ENCODE measurements at places on chromosomes 16 and 17.

DNA sequence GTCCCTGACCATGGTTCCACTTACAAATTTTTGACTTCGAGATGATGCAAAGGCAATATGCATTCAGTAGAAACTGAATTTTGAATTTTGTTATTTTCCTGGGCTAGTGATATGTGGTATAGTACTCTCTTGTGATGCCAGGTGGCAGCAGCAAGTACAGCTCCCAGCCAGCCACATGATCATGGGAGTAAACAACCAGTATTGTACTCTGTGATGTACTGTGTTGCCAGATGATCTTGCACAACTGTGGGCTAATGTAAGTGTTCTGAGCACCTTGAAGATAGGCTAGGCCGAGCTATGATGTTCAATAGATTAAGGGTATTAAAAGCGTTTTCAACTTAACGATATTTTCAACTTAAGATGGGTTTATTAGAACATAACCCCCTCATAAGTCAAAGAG, 250.8 kb downstream of the STX8 start:
- DNase-seq, result no peak

DNA sequence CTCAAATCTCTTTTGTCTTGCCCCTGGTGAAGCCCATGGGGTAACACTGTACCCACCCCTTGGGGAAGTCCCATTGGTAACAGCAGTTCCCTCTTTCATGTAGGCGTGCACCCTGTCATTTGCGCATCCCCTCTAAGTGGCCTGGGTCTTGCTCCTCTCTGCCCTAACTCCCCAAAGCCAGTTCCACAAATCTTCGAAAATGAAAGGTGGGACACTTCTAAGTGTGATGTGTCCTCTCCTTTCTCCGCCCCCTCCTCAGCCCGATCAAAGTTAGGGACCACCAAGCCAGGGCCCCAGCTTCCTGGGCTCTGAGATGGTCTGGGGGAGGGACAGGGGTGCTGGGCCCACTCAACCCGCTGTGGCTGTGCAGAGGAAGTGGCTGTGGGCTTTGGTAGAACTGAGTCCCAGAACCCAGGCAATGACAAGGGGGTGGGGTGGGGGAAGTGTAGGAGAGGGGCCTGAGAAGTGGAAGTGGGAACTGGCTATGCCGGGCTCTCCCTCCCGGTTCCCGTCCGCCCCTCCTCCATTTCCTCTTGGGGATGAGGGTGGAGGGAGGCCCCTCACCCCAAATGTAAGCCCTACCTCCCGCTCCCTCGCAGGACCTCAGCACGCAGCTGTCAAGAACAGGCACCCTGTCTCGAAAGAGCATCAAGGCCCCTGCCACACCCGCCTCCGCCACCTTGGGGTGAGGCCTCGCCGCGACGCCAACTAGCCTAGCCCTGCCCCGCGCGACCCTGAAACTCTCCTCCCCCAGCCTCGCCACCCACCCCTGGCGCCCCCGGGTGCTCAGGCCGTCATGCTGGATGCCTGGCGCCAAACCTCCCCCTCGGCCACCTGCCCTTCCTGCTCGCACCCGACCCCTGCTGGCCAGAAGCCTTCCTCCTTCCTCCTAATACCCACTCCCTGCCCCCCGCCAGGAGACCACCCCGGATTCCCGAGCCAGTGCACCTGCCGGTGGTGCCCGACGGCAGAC, 8.7 kb downstream of the ABI3 start:
- DNase-seq, result no peak

GRCh38 chr17:696369-696768, 18.3 kb downstream of the VPS53 start:
- DNase-seq, result no peak

- no peak for DNase-seq
These were observed 11.2 kb downstream of the ABAT start for GRCh38 chr16:8685617-8686016.

GRCh38 chr17:16301963-16302855, 51.1 kb downstream of the CENPV start:
- no peak for DNase-seq

DNA sequence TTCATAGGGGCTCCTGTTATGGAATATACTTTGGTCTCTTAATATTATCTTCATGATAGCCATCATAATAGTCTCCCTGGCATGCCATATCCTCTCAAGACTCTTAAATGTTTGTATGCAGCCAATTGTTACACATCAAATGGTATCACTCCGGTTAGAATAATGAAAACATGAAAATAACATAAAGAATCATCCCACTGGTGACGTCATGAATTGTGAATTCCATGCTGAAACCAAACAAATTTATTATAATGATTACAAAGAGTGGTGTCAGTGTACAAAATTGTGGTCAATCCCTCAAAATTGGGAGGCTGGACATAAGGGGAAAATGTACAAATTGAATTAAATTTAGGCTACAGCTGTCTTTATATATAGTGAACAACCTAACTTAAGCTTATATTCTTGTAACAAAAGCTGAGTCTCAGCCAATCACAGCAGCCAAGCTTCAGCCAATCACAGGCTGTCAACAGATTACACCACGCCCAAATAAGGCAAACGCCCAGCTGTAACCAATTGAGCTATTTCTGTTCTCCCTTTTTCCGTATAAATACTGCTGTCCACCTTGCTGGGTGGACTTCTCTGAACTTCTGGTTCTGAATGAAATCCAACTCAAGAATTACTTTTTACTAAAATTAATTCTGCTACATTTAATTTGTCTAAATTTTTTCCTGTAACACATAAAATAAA, 156.1 kb downstream of the CHD9NB start:
- no peak for DNase-seq

- DNase-seq, result no peak
These were observed 265.0 kb upstream of the FOXF1 start for GRCh38 chr16:86245351-86245750.

GRCh38 chr17:55708175-55708974, 14.3 kb downstream of the TMEM100 start:
- DNase-seq, result no peak

GRCh38 chr16:46688101-46688653, 801 bp downstream of the VPS35 start:
- DNase-seq, result no peak

DNA sequence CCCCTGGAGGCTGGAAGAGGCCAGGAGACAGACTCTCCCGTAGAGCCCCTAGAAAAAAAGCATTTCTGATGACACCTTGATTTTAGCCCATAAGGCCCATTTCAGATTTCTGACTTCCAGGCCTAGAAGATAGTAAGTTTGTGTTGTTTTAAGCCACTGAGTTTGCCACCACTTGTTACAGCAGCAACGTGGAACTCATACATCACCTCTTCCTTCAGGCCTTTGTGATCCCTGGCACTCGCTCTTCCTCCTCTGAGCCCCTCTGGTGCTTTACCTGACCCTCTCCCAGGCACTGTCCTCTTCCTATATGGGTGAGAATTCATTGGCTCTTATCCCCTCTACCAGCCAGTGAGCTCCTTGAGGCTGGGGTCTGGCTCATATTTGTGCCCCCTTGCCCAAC, 18.7 kb upstream of the KRT19 start:
- DNase-seq, result no peak

Data from T1000 (cell line).